Sigmoid colon (tissue), 7 donors: ENCODE measurements at places on chromosomes 4 and X. TPM values are rescaled to one million over a fixed set of nuclear protein-coding genes. Genes with fewer than 3 reads are reported as not detected.

- H3K36me3 ChIP-seq: no peaks in the 10 kb centered on the region
- no peaks in the 10 kb centered on the region for H3K4me1 ChIP-seq
- no peak overlapping the region for H3K27ac ChIP-seq
- H3K4me3 ChIP-seq: no peak overlapping the region
Measured at GRCh38 chr4:81460191-81460701, 11.5 kb downstream of the RASGEF1B start.

Gene AMTN
- not detected for polyA plus RNA-seq

Gene CLDN2
- polyA plus RNA-seq: 3.6 TPM

Gene GRID2
- polyA plus RNA-seq: not detected

Gene PASD1
- polyA plus RNA-seq: not detected
